ENCODE measurements at places on chromosomes 1 and 21.

DNA sequence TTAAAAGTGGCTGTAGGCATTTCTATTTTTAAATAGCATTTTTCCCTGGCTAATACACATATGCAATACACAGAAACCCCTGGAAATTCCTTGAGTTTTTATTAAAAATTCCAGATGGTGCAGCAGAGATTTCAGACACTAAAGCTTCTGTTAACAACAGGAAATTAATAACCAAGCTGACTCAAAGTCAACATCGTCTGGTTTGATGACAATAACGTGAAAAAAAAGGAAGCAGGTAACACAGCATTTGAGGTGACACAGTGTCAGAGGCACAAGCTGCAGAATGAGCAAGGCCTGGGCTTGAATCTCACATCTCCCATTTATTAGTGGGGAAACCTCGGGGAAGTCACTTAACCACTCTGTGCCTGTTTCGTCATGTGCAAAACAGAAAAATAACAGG lies 64.6 kb upstream of the GJB5 start:
- no peak for DNase-seq

- DNase-seq, result no peak
Observed at GRCh38 chr1:23103001-23103889, 65.4 kb downstream of the LUZP1 start.

GRCh38 chr1:5507340-5507739 lies 484.9 kb downstream of the NPHP4 start:
- DNase-seq, result no peak

GRCh38 chr1:201302163-201303152 lies 19.2 kb downstream of the PKP1 start:
- no peak for DNase-seq

DNA sequence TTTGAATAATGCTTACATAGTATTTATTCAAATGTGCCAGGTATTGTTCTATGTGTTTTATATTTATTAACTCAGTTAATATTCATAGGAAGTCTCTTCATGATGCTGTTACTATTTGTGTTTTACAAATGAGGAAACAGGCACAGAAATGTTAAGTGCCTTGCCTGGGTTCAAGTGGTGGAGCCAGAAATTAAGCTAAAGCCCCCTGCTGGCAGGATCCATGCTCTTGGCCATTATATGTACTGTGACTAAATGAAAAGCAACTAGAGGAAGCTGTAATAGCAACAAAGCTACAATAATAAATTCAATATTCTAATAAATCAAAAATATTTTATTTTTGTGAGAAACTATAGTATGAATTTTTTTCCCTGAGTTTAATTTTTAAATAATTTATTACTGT lies 30.0 kb downstream of the IARS2 start:
- no peak for DNase-seq

DNA sequence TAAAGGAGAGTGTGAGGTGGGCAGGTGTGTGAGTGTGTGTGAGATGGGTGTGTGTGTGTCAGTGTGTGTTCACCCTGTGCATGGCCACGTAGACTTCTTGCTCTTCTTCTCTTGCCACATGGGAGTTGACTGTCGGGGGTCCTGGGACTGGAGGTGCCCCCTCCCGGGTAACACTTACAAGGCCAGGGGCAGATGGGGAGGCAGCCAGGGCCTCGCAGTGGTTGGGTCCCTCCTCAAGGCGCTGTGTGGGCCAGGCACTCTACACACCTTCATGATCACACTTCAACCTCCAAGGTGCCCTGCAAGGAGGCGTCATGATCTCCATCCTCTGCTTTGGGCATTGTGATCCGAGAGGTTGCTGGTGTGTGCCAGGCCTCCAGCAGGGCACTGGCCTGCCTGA lies 2.3 kb downstream of the PLA2G2F start:
- DNase-seq, result no peak

- DNase-seq, result no peak
Observed at GRCh38 chr1:23209770-23210169, 7.5 kb downstream of the HTR1D start.

- no peak for DNase-seq
Observed at GRCh38 chr1:15400627-15401026, 9.1 kb upstream of the EFHD2 start.

- no peak for DNase-seq
Observed at GRCh38 chr1:37425221-37425620, 49.2 kb upstream of the ZC3H12A start.

DNA sequence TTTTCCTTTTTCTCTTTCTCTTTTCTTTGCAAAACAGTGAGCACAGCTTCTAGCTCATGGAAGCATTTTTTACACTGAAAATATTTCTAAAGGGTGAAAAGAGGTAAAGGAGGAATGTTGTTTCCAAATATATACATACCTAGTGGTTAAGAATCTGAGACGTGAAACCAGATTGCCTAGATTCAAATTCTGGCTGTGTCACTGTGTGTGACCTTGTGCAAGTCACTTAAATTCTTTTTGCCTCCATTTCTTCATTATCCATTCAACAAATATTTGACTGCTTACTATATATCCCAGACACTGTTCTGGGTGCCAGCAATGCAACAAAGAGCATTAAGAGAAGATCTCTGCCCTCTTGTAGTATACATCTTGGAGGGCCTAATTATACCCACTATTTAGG lies 53.3 kb downstream of the ZFYVE9 start:
- DNase-seq, result no peak

GRCh38 chr1:2493218-2493617 lies 17.1 kb downstream of the PLCH2 start:
- DNase-seq, result no peak

DNA sequence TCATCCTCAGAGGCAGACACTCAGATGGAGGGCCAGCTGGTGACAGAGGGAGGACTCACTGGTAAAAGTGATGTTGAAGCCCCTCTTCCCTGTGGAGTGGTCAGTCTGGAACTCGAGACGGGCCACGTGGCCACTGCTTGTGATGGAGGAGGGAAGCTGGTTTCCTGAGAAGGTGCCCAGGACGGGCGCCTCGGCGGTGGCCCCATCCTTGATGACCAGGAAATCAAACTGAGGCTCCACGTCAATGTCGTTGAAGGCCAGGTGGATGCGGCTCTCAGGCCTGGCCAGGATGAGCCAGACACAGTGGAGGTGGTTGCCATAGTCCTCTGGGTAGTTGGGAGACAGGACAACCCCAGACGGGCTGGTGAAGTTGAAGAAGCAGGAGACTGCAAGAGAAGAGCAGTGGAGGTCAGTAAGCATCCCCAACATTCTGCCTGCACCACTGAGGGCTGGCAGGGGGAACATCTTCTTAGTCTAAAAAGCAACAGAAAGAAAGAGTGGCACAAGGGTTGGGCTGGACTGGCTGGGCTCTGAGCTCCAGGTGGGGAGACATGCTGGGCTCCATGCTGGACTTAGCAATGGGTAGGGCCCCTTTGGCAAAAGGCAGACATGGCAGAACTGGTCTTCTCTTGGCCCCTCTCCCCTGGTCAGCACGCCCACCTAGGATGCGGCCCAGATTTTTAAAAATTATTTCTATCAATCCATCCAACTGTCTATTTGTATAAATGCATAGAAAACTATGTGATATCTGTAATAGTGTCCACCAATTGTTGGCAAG lies 120.5 kb upstream of the HMGB4 start:
- no peak for DNase-seq

DNA sequence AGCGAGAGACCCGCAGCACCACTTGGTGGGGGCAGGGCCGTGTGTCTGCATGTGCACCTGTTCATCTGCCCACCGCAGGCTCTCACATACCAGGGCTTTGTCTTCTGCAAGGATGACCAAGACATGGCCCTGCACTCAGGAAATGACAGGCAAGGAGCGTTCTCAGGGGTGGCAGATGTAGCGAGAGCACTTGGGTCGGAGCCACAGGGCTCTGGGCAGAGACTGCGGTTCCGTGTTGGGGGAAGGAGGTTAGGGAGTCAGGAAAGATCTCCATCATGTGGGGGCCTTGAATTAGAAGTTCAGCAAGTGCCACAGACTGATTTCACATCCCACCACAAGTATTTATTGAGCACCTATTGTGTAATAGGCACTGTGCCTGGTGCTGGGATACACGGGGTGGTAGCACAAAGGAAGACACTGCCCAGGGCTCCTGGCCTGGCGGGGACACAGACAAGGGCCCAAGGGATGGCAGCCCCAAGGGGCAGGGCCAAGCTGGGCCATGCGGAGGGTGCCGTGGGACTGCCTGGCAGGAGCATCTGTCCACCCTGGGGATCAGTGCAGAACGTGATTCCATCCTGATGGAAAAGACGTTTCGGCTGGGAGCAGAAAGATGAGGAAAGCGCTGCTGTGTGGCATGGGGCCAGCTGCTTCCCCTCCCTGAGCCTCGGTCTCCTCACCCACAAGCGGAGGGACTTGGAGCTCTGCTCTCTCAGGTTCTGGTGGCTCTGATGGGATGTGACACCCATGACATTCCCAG lies 11.4 kb upstream of the SPSB1 start:
- DNase-seq, result no peak

DNA sequence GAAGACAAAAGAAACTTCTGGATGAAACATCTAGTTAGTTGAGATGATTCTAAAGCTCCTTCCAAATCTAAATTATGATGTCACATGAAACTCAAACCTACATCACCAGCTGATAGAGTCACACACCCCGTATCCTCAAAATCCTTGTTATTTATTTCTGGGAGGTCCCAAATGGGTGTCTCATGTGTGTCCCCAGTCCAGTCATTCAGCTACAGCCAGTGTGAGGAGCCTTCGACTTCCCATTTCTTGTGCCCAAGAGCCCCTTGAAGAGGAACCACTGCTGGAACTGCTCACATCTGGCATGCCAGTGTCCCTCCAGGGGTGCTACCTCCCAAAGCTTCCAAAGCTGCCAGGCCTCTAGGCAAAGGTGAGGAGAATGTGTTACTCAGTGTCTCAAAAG lies 32.5 kb upstream of the KCNA3 start:
- no peak for DNase-seq

GRCh38 chr1:233253231-233253831 lies 42.2 kb downstream of the PCNX2 start:
- DNase-seq, result no peak

Measured in left renal pelvis (tissue), 4 donors.